ENCODE measurements at places on chromosomes 7 and 10.

GRCh38 chr7:601595-602340, 82.1 kb upstream of the PDGFA start:
- peak; percentile 77 for DNase-seq

DNA sequence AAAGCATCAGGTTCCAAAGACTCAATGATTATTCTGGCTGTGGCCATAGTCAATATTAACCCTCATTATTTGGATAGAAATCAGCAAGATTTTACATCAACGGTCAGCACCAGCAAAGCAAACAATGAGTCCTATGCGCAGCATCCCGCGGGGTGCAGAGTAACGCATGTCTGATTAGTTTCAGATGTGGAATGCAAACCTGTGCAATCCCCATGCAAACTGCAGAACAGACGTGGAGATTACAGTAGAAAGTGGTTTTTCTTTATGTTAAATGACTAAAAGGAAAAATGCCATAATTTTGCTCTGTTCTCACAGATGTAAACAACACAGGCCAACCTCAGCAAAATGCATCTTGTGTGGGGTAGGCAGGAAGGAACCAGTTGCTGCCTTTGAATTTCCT, 258.1 kb upstream of the GRB10 start:
- no peak for DNase-seq

DNA sequence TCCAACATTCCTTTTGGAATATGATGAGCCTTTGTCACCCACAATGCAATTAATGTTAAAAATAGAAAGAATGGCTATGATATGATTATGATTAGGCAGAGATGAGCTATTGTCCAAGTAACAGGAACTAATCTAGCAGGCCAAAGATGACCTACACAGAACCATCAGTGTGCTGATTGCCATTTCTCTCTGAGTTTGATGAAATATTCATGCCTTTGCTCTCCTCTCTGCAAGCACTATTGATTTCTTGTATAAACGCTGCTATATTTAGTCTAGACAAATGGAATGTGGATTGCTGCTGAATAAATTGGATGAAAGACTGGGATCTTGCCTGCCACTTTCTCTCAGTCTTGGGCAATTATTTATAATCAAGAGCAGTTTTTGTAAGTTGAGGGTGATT, 85.4 kb downstream of the HDAC9 start:
- DNase-seq, result no peak

GRCh38 chr7:151412318-151412717, 2.5 kb upstream of the WDR86 start:
- DNase-seq, result no peak

- DNase-seq, result no peak
These were observed 84.8 kb upstream of the NRP1 start for GRCh38 chr10:33419311-33419710.

GRCh38 chr7:39623047-39623731, at the start of gene RALA:
Gene RALA (plus strand): TSS chr7:39623572. CDS start chr7:39686668, 63,096 bp downstream.
- DNase-seq, result peak; percentile 92

DNA sequence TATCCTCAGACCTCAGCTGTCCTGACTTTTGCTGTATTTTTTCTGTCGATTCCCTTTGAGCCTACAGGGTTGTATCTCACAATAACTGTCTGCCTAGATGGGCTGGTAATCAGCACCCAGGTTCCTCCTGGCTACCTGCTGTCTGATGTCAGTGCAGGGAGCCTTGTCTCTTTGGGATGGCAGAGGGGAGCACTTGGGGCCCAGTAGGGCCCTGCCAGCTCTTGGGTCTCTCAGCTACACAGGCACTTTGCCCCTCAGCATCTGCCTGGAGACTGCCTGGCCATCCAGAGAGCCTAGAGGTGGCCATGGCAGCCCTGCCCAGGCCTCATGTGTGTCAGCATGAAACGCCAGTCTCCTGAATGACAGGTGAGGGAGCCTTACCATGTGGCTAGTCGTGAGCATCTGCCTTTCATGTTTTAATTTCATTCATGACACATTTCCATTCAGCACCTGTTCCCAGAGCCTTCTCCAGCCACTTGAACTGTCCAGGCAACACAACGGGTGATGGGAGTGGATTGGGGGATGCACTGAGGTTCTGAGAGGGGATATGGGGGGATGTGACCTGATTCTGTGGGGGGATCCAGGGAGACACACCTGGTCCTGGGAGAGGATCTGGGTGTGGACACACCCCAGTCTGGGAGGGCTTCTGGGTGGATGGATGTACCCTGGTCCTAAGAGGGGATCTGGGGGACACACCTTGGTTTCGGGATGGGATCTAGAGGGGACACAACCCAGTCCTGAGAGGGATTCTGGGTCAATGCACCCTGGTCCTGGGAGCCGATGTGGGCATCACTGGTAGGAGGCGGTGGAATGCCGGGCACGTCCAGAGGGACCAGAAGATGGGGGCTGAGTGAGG, 21.9 kb downstream of the ADCY1 start:
- no peak for DNase-seq

GRCh38 chr10:18472977-18473376, 178.4 kb downstream of the NSUN6 start:
- DNase-seq, result no peak

DNA sequence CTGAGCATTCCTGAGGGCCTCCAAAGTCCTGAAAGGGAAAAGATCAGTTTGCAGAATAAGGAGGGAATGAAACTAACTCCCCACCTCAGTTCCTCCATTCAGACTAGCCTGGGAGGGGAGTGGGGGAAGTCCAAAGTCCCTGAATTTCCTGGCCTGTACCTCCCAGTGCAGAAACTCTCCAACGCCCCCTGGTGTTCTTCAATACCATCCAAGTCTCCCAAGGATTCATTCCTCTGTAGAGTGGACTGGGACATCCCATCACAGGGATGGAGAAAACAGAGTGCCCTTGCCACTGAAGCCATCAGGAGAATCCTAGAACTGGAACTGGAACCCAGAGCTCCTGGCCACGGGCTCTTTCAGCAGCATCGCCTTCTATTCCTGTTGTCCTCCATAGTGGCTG, 1.6 kb upstream of the COL13A1 start:
- DNase-seq, result no peak

DNA sequence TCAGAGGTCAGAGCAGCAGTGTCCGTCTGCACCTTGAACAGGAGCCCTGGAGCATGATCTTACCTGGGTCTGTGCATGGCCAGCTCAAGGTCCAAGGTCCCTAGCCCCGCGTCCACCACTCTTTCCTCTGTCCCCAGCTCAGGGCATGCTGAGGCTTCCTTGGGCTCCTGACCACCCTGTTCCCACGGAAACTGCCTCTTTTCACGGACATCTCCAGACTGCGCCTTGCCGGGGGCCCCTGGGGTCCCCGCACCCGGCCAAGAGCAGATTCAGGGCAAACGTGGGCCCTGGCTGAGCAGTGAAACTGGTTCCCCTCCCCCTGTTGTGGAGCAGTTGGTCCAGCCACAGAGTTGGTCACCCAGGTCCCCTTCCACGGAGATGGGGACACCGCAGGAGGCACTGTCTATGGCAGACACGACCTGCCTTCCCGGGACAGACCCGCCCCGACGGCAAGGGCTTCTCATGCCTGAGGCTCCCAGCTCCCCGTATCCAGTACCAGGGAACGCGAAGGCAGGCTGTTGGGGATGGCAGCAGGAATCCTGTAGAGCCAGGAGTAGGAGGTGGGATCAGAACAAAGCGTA, 217.4 kb upstream of the PPP2R2D start:
- DNase-seq, result no peak

GRCh38 chr10:29254123-29255046, 34.5 kb upstream of the LYZL1 start:
- no peak for DNase-seq

- no peak for DNase-seq
These were observed 43.3 kb downstream of the POLR1F start for GRCh38 chr7:19665399-19666008.

DNA sequence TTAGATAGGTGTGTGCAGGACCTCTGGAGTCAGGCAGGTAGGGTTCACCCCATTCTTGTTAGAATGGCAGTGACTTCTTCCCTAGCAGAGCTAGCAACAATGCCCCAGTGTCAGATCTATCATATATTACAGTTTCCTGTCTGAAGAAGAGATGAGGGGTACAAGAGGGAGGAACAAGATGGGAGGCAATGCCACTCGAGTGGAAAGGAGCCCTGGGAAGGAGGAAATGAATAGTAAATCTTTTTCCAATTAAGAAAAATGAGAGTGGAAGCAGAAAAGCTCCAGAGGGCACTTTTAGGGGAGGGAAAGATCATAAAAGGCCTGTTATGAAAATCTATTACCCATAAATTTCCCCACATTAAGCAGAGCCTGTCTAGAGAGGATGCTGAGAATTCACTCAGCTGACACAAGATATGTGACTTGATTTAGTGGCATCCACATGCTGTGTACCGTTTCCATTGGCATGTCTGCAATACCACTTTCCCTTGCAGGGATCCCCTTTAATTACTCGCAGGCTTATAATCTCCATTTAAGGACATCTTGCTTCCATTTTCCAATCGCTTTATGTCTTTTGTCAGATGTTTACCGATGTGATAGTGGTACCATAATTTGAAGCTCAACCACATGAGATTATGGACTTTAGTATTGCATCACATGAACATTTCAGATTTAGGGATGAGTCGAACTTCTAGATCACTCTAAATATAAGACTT, 70.0 kb upstream of the AGBL3 start:
- no peak for DNase-seq

- DNase-seq, result peak; percentile 9
These were observed 75.8 kb downstream of the C1GALT1 start for GRCh38 chr7:7257899-7258692.

DNA sequence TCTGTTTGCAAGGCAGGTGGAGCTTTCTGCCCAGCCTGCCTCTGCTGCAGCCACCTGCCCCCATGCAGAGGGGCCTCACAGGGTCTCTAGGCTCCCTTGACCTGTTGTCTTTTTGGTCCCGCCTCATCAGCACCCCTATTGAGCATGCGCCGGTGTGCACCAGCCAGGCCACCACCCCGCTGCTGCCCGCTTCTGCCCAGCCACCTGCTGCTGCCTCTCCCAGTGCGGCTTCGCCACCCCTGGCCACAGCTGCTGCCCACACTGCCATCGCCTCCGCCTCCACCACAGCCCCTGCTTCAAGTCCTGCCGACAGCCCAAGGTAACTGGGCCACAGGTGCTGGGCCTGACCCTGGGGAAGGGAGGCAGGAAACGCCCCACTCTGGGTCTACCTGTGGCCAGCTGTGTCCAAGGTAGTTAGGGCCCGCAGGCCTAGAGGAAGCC, 38.1 kb downstream of the LDB3 start:
- DNase-seq, result no peak

GRCh38 chr10:104492329-104492940, 138.8 kb downstream of the CFAP58 start:
- no peak for DNase-seq

GRCh38 chr10:128072941-128073645, 53.1 kb downstream of the MKI67 start:
- DNase-seq, result no peak

- DNase-seq, result no peak
These were observed 105.5 kb downstream of the CHN2 start for GRCh38 chr7:29300026-29300480.

DNA sequence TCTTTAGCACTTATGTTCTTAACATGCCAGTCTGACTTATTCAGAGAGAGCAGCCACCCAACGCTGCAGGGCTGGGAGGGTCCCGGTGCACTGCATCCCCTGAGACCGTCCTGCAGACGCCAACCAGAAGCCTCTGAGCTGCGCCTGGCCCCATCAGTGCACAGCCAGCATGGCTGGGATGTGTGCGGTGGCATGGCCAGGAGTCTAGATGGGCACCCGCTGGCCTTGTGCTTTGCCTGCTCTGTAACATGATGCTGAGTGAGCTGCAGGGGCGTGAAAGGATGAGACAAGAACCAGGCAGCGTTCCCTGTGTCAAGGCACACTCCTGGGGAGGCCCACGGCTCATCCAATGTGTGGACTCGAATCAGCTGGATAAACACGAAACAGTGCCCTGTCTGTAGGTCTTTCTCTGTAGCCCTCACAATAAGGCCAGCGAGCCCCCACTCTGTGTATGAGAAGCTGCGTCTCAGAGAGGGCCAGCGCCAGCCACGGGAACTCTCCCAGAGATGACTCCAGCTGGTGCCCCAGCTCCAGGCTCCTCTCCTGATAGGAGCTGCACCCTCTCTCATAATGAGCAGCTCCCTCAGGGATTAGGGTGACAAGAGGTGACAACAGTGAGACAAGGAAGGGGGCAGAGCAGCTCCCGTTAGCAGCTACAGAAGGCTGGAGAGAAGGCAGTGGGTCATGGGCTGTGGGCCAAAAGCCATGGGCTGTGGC, 96.8 kb downstream of the TNS3 start:
- no peak for DNase-seq

- no peak for DNase-seq
These were observed 95.7 kb downstream of the TCERG1L start for GRCh38 chr10:131215776-131216175.

DNA sequence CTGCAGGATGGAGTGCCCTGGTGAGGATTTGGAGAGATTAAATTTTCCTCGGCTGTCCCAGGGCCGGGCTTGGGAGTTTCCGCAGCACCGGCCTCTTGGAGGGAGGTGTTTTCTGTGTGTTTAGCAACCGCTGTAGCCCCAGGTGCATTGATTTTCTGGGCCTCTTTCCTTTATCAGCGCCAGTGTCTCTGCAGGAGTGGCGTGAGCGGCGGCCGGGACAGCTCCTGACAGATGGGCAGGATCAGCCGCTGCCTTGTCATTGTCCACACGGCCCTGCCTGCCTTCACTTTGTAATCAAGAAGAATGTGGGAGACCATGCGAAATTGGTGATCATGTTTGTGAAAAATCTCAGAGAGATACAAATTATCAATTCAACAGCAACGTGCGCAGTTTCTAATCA, 32.4 kb downstream of the NKX6-2 start:
- DNase-seq, result no peak

DNA sequence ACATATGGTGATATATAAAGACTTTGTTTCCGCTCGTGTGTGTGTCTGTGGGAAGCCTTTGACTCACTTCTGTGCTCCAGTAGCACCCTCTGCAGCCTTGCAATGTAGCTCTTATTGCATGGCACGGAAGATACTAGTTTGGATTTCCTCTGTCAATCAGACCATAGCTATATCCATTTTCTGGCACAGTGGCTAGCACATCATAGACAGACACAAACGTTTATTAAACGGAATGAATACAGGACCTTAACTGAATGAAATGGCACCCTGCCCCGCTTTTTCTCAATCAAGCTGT, 124.0 kb upstream of the PTPN20 start:
- peak; percentile 53 for DNase-seq
